ENCODE measurements at places on chromosomes 12 and 14. TPM values are rescaled to one million over a fixed set of nuclear protein-coding genes. Genes with fewer than 3 reads are reported as not detected.

DNA sequence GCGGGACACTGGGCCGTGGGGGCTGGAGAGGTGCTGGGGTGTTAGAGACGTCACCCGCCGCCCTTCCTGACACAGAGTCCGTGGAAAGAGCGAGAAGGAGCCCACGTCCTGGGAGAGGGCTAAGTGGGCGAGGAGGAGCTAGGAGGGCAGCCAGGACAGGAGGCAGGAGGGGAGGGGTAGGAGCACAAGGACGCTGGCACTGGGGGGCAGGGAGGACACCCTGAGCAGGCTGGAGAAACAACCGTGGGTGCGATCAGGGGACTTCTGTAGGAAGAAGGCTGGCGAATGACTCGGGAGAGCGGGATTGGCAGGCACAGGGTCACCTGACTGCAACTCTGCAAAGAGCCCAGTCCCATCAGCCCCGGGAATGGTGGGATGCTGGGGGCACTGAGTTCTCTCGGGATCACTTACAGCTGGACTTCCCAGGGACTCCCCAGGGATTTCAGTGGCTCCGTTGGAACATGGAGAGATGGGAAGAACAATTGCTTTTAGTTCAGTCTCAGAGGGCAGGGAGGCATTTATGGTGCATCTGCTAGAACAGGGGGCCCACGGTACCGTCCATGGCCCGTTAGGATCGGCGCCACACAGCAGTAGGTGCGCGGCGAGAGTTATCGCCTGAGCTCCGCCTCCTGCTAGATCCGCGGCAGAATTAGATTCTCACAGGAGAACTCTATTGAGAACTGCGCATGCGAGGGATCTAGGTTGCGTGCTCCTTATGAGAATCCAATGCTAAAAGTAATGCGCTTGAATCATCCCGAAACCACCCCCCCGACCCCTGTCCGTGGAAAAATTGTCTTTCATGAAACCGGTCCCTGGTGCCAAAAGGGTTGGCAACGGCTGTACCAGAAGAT, 24.3 kb downstream of the UBR7 start:
- DNase-seq = peak; percentile 53

- DNase-seq = peak; percentile 17
Observed at GRCh38 chr12:4356041-4356327, 23.5 kb downstream of the FGF23 start.

GRCh38 chr12:1939801-1940607, 21.6 kb upstream of the CACNA2D4 start:
- DNase-seq = peak; percentile 59

DNA sequence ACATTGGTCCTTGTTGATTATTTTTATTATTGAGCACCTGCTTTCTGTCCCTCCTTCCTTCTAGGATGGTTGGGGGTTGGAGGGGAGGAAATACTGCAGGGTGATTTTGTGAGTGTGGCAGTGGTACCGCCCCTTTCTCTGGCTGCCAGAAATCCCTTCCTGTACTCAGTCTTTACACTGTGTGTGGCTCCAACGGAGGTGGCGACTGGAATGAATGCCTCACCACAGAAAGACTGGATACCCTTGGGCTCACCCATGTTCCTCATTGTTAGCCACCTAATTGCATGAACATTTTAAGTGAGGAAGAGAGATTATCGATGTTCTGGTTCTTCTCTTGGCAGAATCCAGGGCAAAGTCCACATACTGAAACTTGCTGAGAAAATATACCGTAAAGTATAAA, 272.0 kb upstream of the E2F7 start:
- no peak for DNase-seq

- DNase-seq = no peak
Observed at GRCh38 chr12:113868365-113868764, 97.8 kb downstream of the RBM19 start.

GRCh38 chr12:111412007-111412829, 6.5 kb downstream of the SH2B3 start:
- no peak for DNase-seq

GRCh38 chr14:76267322-76268046, 108.5 kb upstream of the ESRRB start:
- no peak for DNase-seq

DNA sequence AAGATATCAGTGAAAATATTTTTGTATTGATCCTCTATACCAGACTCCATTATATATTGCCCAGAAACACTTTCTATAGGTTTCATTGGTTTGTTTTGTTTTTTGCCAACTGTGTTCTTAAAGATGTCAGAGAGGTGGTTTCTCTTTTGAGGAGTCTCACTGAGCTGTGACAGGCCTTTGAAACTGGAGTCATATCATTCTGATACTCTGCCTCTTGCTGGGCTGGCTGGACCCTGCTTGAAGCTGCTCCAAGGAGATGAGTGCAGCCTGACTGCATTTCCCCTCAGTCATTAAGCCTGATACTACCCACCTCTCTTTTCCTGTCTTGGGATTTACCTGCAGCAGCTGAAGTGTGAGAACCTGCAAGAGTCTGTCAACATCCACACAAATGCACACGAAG, 16.4 kb upstream of the TAS2R30 start:
- no peak for DNase-seq

- DNase-seq = no peak
Observed at GRCh38 chr14:92931681-92932447, 8.9 kb downstream of the CHGA start.

DNA sequence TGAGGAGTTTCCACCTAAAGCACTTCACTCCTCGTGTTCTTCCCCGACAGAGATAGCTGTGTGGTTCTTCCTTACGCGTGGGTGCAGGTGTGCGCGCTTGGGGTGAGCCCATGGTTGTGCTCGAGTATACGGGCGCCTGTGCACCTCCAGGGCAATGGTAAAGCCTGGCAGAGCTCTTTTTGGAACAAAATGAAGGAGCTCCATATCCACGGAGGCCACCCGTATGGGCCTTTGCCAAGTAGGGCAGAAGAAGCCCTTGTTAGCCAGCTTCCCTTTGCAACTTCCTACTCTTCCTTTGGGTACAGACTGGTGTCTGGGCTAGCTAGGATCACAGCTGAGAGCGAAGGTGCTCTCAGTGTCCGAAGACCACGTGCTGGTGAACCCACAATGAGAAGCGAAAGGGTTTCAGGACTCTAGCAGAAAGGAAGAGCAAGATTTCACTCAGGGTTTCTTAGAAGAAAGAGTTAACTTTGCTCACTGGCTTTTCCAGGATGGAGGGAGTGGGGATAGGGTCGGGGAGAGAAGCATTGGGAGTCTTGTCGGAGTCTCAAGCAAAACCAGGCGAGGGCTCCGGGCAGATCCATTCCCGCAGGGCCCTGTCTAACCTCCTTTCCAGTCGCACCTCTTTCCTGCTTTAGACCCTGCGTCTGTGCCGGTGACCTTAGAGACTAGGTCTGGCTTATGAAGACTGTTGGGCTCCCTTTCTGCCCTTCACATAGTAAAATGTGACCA, 960 bp upstream of the LRFN5 start:
- peak; percentile 12 for DNase-seq

GRCh38 chr14:90194706-90195105, 61.6 kb upstream of the PSMC1 start:
- no peak for DNase-seq

DNA sequence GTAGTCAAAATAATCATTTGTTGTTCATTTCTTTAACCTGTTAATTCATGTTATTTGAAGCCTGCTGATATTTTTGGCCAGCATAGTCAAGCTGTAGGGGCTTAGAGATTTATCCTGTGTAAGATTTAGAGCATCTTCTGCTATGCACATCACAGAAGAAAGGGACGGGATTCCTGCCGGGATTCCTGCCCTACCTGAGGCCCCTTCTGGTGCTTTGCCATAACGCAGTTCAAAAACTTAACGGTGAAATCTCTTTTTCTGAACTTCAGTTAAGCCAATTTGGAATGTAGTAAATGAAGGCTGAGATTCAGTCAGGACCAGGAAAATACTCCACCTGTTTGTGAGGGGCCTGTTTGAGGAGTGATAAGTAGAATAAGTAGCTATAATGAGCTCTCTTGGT, 50.7 kb upstream of the TMEM260 start:
- DNase-seq = no peak

- DNase-seq = peak; percentile 54
Observed at GRCh38 chr14:105203057-105203531, 22.0 kb upstream of the NUDT14 start.

DNA sequence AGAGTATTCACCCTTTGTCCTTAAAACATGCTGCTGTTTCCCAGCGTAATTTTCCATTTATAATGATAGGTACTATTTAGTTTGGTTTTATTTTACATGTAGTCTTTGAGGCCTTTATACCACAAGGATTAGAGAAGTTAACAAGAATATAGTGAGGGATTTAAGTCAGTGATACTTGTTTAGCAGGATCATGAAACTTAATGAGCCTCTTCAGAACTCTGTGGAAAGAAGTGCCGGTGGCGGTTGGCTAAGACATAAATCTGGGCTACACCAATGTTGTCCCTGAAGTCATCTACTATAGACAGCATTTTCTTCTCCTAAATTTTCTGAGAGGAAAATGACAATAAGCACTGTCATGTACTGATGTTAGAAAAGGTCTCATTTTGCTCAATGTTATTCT, 1226.0 kb upstream of the SEL1L start:
- no peak for DNase-seq

GRCh38 chr12:103547376-103547775, 39.7 kb upstream of the STAB2 start:
- DNase-seq = no peak

GRCh38 chr14:90093942-90094595, 32.3 kb downstream of the KCNK13 start:
- DNase-seq = no peak

DNA sequence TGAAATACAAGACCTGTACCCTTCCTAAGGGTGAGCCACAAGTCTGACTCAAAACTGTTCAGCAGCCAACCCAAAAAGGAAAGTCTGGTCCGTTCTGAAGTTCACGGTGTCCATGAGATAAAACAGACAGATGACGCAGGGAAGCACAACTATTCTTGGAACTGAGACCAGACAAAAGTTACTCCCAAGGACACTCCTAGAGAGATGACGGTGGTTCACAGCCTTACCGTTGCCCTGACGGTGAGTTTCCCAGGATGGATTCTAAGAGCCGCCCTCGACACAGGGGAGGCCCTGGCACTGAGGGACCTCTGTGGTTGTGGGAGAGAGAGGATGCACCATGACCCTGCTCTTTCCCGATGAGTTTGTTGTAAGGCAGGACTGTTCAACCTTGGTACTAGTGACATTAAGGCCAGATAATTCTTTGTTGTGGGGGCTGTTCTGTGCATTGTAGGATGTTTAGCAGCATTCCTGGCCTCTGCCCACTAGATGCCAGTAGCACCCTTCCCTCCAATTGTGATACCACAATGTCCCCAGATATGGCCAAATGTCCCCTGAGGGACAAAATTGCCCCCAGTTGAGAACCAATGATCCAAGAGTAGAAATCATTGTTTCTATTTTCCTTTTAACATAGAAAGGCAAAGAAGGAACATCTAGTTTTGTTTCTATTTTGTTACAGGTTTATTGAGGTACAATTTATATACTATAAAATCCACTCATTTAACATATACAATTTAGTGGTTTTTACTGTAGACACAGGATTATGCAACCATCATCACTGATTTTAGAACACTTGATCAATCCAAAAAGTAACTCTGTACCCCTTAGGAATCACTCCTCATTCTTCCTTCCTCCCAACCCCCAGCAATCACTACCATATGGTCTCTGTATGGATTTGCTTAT, 23.0 kb downstream of the OR10P1 start:
- DNase-seq = peak; percentile 36

DNA sequence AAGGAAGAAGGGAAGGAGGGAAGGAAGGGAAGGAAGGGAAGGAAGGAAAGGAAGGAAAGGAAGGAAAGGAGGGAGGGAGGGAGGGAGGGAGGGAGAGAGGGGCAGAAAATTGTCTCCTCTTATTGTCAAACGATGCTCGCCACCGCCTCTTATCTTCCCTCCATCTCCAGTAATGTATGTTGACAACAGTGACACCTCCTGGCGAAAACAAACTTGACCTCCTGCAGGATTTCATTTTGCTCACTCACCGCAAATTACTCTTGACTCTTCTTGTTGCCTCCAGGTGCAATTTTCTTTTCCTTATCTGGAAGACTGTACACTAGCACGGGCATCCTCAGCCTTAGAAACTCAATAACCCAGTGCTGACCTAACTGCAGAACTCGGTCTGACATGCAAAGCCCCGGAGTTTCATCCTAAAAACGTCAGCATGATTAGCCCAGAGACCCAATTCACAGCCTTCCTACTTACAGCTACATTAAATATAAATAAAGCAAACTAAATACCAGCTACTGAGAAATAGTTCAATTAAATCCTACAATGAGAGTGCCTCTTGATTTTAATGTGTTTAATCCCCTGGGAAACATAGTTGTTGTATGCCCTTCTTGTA, 512.4 kb upstream of the TMPO start:
- DNase-seq = peak; percentile 48

DNA sequence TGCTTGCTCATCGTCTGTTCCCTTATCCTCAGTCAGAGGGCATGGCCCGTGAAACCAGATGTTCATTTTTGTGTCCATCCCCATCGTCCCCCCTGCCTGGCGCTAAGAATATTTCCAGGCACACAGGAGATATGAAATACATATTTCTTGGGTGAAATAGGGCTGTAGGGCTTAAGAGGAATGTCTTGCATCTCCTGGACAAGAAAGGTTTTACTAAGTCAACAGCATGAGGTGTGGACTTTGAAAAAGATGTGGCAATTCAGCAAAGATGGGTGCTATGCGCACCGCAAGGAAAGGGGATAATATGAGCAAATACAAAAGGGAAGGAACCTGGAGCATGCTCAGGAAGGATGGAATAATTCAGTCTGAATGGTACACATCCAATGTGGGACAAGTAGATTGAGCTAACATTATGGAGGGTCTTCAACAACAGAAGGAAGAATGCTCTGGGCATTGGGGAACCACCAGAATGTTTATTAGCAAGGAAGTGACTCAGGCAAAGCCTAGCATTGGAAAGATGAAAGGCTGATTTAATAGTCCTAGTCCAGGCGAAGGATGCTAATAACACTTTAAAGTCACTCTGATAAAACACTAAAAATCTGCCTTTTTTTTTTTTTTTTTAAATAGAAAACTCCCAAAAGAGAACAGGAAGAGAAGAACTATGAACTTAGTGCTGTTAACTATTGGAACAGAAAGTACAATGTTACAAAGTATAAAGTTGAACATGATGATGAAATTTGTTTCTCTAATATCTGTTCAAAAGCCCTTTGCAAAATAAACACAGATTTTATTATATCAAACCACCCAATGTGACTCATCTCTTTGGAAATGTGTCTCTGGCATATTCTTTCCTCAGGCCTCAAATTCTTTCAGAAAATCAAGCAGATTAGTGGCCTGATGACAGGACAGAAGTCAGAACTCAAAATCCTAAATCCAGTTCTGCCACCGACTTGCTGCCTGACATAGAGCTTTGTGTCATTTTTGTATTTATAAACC, 449.5 kb downstream of the BCAT1 start:
- DNase-seq = peak; percentile 5

GRCh38 chr12:55651299-55651683, 14.6 kb downstream of the OR10P1 start:
- no peak for DNase-seq

GRCh38 chr14:81625343-81625742, 91.7 kb upstream of the SEL1L start:
- peak; percentile 41 for DNase-seq

CYP27B1 gene
- total RNA-seq = 5.4 TPM

BATF gene
- not detected for total RNA-seq

C12orf56 gene
- 0.40 TPM for total RNA-seq

SOAT2 gene
- not detected for total RNA-seq

C12orf60 gene
- 2.4 TPM for total RNA-seq

SLC38A4 gene
- 0.46 TPM for total RNA-seq

TAS2R30 gene
- 1.4 TPM for total RNA-seq

ALX1 gene
- 0.50 TPM for total RNA-seq

GPRC5A gene
- total RNA-seq = 94.6 TPM

SLC22A17 gene
- total RNA-seq = 2.2 TPM

PPTC7 gene
- total RNA-seq = 13.6 TPM
